Uterus (tissue), 4 donors: ENCODE measurements at places on chromosomes 7 and 10. TPM values are rescaled to one million over a fixed set of nuclear protein-coding genes. Genes with fewer than 3 reads are reported as not detected.

The CYP2C9 gene
- not detected for total RNA-seq

GRCh38 chr7:66539902-66540375, 88.7 kb upstream of the KCTD7 start:
- DNase-seq, result no peak

The PARP12 gene
- 38.8 TPM for total RNA-seq

GRCh38 chr10:70348228-70348850, 34.1 kb downstream of the LRRC20 start:
- DNase-seq, result no peak

GRCh38 chr7:11317766-11318165, 344.1 kb downstream of the PHF14 start:
- DNase-seq, result no peak

The KCP gene
- 0.18 TPM for total RNA-seq

The NAT16 gene
- not detected for total RNA-seq

DNA sequence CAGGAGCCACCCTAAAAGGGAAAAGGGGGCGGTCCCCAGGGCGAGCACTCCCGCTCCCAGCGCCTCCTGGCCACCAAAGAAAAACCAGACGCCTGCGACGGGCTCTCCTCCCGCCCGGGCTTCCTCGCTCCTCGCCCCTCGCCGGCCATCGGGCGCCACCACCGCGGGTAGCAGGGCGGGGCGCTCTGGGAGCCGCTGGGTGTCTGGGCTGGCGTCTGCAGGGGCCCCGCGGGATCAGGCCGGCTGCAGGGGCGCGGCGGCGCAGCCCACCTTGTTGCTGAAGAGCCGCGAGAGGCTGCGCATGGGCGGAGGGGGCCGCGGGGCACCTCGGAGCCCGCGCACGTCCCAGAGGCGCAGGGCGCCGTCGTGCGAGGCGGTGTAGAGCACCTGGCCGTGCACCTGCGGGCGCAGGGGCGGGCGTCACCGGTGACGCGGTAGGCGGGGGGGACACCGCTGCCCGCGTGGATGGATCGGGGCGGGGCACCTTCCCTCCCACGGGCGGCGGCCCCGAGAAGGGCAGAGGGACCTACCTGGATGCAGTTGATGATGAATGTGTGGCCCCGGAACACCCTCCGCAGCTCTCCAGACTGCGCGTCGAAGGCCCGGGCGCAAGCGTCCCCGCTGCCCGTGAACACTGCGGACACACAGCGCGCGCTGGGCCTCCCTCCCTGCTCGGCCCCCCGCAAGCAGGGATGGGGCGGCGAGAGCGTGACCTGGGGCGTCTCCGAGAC, 28.3 kb downstream of the WDR86 start:
- DNase-seq, result no peak

DNA sequence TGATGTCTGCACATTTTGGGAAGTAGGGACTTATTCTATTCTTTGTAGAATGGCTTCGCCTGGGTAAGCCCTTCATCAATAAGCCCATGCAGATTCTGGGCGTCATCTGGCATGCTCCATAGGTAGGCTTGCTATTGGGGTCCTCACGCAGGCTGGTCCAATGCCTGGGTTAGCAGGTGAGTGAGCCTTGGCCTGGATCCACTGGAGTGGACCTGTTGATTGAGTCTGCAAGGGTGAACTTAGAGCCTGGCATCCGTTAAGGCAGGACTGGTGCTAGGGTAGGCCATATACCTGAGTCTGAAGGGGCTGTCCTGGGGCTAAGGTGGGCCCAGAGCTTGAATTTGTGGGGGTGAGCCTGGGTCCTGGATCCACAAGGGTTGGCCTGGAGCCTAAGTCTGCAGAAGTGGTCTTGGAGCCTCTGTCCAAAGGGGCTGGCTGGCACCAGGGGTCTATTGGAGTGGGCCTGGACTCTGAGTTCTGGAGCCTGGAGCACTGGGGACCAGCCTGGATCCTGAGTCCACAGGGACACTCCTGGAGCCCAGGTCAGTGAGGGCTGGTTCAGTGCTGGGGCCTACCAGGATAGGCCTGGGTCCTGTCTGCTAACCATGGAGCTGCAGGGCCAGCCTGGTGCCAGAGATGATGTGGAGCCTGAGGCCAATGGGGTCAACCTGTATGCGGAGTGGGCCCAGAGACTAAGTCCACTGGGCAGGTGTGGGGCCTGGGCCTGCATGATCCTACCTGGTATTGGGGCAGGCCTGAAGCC, 297.7 kb downstream of the PTPRN2 start:
- DNase-seq, result no peak

The PAX4 gene
- not detected for total RNA-seq

DNA sequence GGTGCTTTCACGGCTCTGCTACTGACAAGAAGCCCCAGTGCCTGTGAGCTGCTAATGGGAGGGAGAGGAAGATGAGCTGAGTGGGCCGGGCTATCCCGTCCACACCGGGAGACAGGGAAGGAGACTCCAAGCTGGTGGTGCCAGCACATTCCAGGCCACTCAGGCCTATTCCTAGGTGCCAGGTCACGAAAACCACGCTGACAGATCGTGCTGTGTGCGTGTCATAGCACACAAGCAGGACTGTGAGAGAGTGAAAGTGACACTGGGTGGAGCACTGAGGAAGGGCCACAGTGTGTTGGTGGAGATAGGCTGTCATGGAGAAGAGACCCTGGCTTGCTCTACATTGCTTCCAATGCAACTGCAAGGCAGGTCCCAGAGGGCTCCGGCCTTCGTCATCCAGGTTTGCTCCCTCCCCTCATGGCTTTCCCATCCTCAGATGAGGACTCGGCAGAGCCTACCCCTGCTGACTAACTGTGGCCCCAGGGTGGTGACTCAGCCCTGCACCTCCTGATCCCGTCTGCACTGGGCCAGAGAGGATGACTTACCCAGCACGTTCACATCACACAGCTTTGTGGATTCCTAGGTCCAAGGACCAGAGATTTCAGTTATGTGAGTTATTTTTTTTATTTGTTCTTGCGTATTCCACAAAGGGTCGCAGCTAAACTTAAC, 167.3 kb downstream of the EGFR start:
- DNase-seq, result no peak

The LRMDA gene
- total RNA-seq, result 2.8 TPM

GRCh38 chr10:51427758-51428157, 271.6 kb downstream of the CSTF2T start:
- DNase-seq, result no peak

DNA sequence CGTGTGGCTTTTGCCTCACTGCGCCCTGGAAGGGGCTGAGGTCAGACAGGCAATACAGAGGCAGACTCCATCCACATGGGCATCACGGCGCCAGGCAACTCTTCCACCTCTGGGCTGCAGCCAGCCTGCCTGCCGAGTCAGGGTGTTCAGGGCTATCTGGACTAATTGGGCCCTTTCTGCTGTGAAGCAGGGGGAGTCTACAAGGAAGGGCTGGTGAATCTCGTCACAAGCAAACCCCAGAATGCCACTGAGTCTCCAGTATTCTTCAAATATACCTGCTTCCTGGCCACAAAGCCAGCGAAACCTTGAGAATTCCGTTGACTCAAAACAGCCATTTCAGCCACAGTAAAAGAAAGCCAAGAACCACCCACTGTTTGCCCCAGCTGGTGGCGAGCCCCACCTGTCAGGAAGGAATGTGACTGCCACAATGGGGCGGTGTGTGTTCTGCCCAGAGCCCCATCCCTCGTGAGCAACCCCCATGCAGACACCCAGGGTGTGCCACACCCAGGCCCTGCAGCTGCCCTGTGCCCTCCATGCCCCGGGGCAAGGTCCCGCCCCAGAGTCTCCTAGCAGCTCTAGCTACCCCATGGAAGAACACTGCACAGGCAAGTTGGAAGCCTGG, 117.3 kb downstream of the FAM53B start:
- no peak for DNase-seq

DNA sequence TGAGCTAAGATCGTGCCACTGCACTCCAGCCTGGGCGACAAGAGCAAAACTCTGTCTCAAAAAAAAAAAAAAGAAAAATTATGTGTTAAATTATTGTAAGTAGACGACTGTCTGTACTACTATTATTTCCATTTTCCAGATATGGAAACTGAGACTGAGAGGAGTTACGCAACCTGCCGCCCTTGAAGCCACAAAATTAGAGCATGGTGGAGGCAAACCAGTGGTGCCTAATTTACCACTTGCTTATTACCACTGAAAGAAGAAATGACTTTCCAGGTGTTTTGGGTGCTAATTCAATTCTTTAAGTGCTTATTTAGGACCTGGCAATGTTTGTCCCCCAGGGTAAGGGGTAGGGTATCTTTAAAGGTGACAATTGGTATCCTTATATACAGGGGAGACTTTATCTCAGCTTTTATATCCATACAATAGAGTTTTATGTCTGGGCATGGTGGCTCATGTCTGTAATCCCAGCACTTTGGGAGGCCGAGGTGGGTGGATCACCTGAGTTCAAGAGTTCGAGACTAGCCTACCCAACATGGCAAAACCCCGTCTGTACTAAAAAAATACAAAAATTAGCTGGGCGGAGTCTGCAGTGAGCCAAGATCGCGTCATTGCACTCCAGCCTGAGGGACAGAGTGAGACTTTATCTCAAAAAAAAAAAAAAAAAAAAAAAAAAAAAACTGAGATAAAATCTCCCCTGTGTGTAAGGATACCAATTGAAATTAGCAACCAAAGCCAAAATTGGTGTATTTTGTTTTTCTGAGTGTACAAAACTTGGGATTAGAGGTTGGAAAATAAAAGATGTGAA, 16.6 kb upstream of the CAMK1D start:
- no peak for DNase-seq

DNA sequence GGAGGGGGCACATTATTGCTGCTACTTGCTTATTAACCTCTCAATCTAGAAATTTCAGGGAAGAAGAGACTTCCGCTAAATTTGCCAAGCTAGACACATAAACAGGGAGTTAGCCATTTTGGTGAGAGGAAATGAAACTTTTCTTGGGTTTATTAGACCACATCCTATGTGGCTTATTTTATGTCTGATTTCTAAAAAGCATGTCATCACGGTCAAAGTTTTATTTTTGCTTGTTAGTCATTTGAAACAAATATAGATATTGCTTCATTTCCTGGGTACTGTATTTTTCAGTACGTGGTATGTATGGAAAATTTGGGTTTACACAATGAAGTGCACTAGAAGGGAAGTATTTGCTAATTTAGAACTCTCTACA, 144.1 kb downstream of the TCF7L2 start:
- DNase-seq, result no peak

The CPA4 gene
- not detected for total RNA-seq

The ASZ1 gene
- total RNA-seq, result not detected

- no peak for DNase-seq
Observed at GRCh38 chr7:24910551-24911212, 69.3 kb downstream of the OSBPL3 start.

- DNase-seq, result no peak
Observed at GRCh38 chr10:13669182-13669855, 82.6 kb downstream of the PRPF18 start.

DNA sequence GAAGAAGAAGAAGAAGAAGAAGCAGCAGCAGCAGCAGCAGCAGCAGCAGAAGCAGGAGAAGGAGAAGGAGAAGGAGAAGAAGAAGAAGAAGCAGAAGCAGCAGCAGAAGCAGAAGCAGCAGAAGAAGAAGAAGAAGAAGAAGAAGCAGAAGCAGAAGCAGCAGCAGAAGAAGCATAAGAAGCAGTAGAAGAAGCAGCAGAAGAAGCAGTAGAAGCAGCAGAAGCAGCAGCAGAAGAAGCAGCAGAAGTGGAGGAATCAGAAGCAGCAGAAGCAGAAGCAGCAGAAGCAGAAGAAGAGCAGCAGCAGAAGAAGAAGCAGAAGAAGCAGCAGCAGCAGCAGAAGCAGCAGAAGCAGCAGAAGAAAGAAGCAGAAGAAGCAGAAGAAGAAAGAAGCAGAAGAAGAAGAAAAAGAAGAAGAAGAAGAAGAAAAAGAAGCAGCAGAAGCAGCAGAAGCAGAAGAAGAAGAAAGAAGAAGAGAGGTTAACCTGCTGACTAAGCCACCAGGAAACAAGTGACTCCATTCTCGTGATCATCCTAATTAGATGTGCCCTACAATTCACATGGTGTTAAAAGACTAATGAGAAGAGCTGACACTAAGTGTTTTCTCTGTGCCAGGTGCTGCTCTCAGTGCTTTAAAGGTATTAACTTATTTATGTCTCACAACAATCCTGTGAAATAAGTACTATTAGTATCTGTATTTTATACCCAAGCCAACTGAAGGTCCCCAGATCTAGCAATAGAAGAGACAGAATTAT, 11.6 kb downstream of the CDNF start:
- no peak for DNase-seq

DNA sequence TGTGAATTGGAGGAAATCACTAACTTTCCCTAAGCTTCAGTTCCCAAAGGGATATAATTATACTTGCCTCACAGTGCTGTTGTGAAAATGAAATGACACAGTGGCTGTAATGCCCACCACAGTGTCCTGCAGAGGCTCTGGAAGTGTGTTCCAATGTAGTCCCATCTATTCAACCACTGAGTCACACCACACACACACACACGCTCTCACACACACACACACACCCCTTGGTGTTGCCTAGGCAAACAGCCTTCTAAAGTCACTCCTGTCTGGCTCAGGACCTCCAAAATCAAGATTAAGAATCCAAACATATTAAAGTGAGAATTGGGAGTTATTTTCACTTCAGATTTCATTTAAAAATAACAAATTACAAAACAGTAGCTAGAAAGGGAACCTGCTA, 73.3 kb downstream of the NRCAM start:
- no peak for DNase-seq

The SLC39A12 gene
- total RNA-seq, result not detected

GRCh38 chr7:114922026-114922651, at the start of gene MDFIC:
Gene MDFIC (plus strand): TSS chr7:114922094. CDS start chr7:114923034, 940 bp downstream.
- peak; percentile 63 for DNase-seq

The RBM28 gene
- total RNA-seq, result 33.5 TPM

DNA sequence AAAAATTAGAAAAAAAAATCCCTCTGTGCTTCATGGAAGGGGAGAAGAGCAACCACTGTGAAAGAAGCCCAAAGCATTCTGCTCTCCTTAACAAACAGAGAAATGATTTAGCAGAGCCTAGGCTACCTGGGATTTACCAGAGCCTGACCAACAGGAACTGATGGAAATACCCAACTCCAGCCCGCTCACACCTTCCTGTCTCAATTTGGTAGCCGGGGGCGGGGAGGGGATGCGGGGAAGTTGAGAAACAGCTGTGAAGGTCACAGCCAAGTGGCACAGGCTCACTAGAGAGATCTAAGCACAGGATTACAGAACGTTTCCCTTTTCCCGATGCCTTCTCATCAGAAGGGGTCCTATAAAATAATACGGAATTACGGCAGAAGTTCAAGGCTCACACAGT, 17.6 kb downstream of the RSU1 start:
- no peak for DNase-seq

DNA sequence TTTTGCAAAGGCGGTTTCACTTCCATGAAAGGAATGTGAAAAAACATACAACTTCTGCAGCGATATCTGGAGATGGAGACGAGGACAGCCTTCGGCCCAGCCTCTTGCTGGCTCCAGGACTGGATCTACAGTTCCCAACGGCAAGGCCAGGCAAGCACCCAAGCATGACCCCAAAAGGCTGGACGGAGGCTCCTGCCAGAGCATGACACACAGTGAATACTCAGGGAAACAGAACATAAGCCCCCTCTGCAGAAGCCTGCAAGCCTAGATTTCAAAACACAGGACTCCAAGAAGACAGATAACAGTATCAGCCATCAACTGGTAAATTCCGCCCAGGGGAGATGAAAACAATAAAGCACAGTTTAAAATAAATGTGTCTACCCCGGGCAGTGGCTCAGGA, 3.3 kb upstream of the LRRC27 start:
- no peak for DNase-seq

GRCh38 chr10:125515571-125515970, 167.4 kb downstream of the TEX36 start:
- no peak for DNase-seq
